ENCODE measurements at places on chromosomes 1 and 21.

GRCh38 chr1:234854645-234855039, 244.7 kb upstream of the IRF2BP2 start:
- DNase-seq = no peak

GRCh38 chr21:25539606-25540005, 67.7 kb downstream of the MRPL39 start:
- no peak for DNase-seq

- DNase-seq = no peak
Measured at GRCh38 chr21:38388203-38388602, 110.1 kb downstream of the ERG start.

GRCh38 chr21:30245061-30245460, 29.2 kb upstream of the CLDN8 start:
- DNase-seq = no peak

DNA sequence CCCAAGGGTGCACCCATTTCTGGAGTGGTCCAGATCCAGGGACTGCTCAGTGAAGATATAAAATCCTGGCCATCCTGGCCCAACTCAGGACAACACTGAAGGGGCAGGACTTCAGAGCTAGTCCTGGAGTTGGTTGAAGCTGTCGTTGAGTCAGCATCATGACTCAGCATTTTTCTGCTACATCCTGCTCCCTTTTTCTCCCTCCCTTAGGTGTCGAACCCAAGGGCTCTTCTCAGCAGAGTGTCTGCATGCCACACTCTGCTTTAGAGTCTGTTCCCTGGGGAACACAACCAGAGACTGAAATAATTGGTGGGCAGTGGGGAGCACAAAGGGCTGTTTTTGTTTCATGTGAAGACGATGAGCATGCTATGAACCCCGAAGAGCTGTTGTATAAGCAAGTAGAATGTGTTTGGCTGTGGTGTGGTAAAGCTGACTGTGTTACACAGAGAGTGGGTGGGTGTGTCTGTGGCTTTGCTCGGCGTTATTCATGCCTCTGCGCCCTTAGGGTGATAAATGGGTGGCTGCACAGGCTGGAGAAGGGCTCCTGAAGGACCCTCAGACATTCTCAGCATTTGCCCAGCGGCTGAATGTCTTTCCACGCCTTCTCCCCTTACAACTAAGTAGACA, 167.2 kb downstream of the CYYR1 start:
- peak; percentile 91 for DNase-seq

GRCh38 chr1:93845538-93846205, 33.3 kb downstream of the DNTTIP2 start:
- DNase-seq = peak; percentile 74

DNA sequence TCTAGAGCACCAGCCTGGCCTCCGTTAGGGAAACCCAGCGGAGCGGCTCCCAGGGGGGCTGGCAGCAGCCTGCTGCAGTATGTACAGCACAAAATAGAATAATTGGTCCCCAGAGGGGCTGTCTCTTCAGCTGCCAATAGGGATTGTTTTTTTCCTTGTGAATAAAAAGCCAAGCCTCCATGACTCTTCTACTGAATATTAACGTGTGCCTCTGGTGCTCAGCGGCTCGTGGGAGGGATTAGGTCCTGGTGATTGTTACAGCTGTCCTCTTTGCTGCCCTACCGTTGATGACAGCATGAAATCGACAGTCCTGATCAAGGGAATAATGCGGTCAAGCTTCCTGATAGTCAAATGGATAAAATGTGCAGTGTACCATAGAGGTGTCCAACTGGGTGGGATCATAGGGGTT, 190.7 kb upstream of the RUNX1 start:
- DNase-seq = peak; percentile 41

DNA sequence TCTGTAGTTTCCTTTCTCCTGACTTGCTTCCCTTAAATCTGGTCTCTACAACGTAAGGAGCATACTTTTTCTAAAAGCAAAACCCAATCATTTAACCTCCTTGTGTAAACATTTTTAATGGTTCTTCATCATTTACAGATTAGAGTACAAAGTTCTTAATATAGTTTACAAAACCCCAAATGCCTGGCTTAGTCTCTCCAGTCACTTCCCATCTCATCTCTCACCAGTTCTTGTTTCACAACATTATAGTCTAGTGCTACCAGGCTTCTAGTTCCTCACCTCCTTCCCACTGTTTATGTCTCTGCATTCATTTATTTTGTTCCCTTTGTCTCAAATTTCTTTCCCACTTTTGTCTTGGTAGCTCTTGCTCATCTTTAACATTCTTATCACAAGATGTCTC, 168.4 kb downstream of the FASLG start:
- no peak for DNase-seq

GRCh38 chr1:180974236-180974635, 48.4 kb downstream of the STX6 start:
- DNase-seq = no peak

- no peak for DNase-seq
Measured at GRCh38 chr1:159705904-159706256, 8.5 kb downstream of the CRP start.

GRCh38 chr1:110291241-110292030, 47.7 kb upstream of the RBM15 start:
- no peak for DNase-seq

DNA sequence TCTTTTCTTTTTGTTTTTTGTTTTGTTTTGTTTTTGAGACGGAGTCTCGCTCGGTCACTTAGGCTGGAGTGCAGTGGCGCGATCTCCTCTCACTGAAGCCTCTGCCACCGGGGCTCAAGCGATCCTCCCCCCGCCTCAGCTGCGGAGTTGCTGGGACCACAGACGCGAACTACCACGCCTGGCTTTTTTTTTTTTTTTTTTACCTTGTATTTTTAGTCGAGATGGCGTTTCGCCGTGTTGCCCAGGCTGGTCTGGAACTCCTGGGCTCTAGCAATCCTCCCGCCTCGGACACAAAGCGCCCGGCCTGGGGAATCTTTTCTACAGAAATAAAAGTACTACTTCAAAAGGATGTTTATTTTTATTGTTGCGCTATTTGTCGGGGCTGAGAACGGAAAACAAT, 1.1 kb upstream of the SETDB1 start:
- DNase-seq = no peak

GRCh38 chr1:64581843-64582185, 111.9 kb downstream of the CACHD1 start:
- DNase-seq = peak; percentile 15

DNA sequence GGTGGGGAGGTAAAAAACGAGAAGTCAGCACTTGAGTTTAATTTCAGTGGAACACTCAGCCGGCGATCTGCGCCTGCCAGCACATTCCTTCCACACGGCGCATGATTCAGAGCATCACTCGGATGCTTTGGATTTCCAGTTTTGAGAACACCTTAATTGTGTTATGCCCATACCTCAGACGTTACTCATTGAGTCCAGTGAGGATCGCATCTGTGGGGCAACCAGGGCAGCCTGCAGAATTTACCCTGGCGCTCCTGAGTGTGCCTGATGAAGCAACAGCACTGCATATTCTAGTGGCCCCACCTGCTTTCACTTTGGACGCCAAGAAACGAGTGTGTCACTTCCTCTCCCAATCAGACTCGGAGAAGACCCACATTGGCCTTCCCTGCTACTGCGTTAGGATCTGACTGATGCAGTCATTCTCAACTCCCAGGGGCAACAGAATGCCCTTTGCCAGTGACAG, 19.9 kb downstream of the FAM89A start:
- DNase-seq = no peak

DNA sequence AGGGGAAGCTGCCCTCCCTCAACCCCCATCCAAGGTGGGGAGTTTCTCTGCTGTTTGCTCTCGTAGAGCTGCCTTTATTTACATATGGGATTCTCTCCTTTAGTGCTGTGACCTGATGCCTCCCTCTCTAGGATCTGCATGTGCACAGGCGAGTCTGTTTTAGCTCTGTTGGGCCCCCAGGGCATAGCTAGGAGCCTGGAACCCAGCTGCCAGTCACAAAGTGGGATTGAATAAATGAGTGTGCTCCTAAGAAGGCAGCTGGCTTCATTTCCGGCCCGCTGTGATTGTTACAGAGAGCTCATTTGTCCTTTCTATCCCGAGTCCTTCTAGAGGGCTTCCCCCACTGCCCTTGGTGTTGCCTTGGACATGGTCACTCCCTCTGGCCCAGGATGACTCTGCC, 176.6 kb downstream of the GRIK3 start:
- DNase-seq = no peak

DNA sequence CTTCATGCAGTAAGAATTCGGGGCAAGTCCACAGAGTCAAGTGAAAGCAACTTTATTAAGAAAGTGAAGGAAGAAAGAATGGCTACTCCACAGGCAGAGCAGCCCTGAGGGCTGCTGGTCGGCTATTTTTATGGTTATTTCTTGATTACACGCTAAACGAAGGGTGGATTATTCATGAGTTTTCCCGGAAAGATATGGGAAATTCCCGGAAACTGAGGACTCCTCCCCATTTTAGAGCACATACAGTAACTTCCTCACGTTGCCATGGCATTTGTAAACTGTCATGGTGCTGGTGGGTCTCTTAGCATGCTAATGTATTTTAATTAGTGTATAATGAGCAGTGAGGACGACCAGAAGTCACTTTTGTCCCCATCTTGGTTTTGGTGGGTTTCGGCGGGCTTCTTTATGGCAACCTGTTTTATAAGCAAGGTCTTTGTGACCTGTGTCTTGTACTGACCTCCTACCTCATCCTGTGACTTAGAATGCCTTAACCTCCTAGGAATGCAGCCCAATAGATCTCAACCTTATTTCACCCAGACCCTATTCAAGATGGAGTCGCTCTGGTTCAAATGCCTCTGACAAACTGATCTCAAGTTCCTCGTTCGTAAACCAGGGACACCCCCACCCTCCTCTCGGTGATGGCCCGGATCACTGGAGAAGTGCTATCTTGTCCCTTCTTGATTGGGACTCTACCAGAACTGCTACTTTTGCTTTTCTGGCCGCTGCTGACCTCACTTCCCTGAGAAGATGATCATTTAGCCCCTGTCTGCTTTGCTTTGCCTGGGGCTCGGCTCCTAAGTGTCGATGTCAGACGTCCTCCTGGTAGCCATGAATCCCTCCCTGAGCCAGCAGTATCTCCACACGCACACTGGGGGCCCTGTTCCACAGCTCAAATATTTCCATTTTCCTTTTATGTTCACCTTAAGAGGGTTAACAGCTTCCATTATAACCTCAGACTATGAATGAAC, 48.8 kb downstream of the CLSTN1 start:
- no peak for DNase-seq

- no peak for DNase-seq
Measured at GRCh38 chr21:18620436-18620835, 216.9 kb upstream of the TMPRSS15 start.

DNA sequence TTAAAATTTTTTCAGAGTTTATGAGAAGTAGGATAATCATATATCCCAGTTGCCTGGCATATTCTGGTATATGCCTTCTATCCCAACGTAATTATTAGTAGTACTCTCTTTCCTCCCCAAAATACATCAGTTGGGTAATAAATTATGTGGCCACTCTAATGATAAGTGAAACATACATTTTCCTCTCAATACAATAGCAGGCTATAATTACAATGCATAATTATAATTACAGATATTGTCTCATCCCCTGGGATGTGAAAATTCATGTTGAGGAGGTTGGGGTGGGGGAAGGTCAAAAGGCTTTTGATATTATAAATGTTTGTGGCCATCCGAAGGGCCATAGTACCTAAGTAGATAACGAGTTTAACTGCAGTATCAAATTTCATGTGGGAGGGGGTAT, 277.1 kb downstream of the ST6GALNAC3 start:
- no peak for DNase-seq

DNA sequence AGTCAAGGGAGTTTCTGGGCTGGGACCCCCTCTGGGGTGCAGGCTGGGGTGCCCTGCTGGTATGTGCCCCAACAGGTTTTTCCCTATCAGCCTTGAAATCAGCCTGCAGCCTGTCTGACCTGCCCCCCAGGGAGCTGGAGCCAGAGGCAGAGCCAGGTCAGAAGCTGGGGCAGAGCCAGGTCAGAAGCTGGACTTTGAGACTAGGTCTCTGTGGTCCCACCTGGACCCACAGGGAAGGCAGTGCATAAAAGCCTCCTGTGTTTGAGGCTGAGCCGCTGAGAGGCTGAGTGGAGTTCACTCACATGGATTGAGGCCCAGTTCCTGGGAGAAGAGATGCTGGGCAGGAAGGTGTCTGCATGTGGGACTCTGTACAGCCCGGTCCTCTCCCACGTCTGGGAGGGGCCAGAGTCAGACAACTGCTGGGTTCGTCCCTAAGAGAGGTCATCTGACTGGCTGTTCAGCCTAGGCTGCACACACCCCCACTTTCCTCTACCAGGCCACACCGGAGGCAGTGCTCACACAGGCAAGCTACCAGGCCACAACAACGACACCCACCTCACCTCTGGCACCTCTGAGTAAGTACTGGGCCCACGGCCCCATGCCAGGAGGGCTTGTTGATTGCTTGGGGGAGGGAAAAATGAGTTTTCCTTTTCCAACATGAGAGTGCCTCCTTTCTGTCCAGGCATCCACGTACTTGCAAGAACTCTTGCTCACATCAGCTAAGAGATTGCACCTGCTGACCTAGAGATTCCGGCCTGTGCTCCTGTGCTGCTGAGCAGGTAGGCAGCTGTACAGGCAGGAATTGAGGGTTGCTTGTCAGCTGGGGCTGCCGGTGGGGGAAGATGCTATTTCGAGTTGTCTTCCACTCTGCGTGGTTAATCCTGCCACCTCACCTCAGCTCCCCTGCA, at the start of gene ANXA9:
TSS of gene ANXA9 (plus strand) at position 488 of the 908 bp plus-strand sequence. CDS start 814 bp downstream, outside the sequence.
- DNase-seq = no peak

GRCh38 chr1:226723657-226724532, 15.2 kb downstream of the ITPKB start:
- peak; percentile 45 for DNase-seq

- no peak for DNase-seq
Measured at GRCh38 chr1:236751935-236752334, 43.2 kb upstream of the MTR start.

DNA sequence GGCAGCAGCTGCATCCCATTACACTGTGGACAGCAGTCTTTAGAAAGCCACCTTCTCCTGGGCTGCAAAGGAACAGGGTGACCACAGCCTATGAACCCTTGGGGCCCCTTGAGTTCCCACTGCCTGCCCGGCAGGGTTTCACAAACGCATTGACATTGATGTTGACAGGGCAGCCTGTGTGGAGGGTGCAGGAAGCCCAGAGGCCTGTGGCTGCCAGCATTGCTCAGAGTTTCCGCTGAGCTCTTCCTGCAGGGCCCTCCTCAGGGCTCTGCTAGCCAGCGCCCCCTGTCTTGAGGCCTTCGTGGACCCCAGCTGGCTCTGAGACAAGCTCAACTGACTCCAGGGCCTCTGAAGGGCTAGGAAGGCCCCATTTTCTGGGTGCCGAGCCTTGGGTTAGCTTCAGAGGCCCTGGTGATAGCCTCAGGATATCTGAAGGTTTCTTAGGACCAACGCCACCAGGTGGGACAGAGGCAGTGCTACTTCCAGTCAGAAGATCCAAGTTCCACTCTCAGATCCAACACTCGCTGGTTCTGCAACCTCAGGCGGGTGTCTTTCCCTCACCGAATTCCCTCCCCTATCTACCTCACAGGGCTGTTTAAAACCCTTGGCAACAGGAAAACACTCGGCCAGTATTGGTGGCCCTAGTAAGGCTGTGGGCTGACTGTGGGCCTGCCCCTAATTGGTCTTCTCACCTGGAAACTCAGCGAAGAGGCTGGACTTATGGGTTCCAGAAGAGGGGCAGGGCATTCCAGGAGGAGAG, 27.2 kb upstream of the EPS8L3 start:
- DNase-seq = no peak

- no peak for DNase-seq
Measured at GRCh38 chr21:40186045-40186444, 318.8 kb downstream of the PCP4 start.

Measured in Caki2 (cell line).